Activated CD4-positive, alpha-beta memory T cell treated with anti-CD3 and anti-CD28 coated beads for 36 hours (primary cell): ENCODE measurements at places on chromosomes 2 and 18. TPM values are rescaled to one million over a fixed set of nuclear protein-coding genes. Genes with fewer than 3 reads are reported as not detected.

DNA sequence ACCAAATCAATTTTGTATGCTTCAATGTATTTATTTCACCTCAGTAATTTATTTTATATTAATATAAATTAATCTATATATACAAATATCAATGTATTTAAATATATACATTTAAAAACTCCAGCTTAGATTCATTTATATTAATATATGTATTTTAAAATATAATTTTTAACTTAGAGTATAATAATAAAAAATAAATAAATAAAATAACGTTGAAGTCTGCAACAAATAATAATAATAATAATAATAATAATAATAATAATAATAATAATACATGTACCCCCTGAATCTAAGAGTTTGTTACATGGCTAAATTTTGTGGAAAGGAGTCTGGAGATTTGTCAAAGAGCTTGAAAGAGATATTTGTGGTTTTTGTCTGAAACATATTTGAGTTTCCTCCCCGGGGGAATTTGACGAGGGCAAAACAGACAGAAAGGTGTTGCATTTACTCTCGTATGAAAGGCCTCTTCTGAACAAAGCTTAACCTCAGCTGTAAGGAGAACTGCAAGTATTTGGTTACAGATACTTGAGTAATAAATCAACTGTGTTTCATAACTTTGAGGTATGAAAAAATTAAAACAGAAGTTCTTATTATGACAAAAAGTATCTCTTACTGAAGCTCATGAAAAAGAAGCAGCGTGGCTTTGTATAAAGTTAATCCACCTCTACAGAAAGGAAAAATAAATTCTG lies 93.4 kb downstream of the CDH19 start:
- no peak for DNase-seq

The ATP6V1C2 gene
- not detected for total RNA-seq

The GPR39 gene
- not detected for total RNA-seq

The PLEKHB2 gene
- total RNA-seq: 52.2 TPM

DNA sequence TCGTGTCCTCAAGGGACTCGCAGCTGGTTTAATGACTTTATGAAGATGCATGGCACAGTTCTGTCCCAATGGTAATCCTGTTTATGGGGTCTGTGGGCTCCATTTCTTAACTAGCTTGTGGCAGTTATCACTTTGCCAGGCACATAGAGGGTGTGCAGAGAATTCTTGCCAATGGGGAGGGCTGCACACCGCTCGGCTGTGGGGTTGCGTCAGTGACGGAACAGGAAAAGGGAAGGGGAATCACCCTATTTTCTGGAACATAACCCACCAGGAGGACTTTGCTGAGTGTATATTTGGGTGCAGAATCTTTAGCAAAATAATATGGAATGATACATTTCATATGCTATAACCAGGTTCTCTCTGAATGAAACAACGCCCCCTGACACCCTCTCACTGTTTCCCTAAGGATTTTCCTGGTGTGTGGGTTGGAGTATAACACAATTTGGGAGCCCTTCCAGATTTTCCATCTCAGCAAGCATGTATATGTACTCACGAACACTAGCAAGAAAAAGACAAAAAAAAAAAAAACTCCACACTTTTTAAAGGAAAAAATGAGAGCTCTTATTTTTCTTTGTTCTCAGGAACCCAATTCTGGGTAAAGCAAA lies 43.9 kb upstream of the TRIB2 start:
- DNase-seq: no peak

The MARCHF4 gene
- total RNA-seq: not detected

The GYPC gene
- total RNA-seq: 123 TPM

The DNAH7 gene
- total RNA-seq: 0.17 TPM

The PARD3B gene
- 0.07 TPM for total RNA-seq

The TRIM43 gene
- total RNA-seq: not detected

- DNase-seq: no peak
These were observed 259.2 kb upstream of the SLC14A2 start for GRCh38 chr18:45355944-45356520.

GRCh38 chr2:169736902-169737301 lies 3.3 kb downstream of the KLHL23 start:
- DNase-seq: no peak
